ENCODE measurements at places on chromosomes 4 and X. TPM values are rescaled to one million over a fixed set of nuclear protein-coding genes. Genes with fewer than 3 reads are reported as not detected.

The RENBP gene
- 5.9 TPM for total RNA-seq

The RASSF6 gene
- not detected for total RNA-seq

The SASH3 gene
- 4.1 TPM for total RNA-seq

The BCOR gene
- total RNA-seq = 10.0 TPM

DNA sequence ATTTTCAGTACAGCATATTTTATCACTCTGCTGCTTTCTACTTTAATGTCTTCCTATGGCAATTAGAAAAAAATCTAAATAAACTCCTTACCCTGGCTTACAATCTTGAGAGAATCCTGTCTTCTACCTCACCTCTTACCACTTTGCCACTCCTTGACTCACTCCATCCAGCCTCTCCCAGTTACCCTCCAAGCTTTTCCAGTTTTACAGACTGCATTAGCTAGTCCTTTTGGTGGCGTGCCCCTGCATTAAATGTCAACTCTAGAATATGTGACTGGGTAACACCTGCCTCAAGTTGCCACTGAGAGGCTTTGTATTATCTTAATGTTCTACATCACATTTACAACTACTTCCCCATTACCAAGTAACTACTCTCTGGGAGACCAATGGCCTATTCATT lies 7.5 kb upstream of the CDKL2 start:
- H3K4me1 ChIP-seq = no peaks in the 10 kb centered on the region
- no peak overlapping the region for H3K27ac ChIP-seq
- no peaks in the 10 kb centered on the region for H3K27me3 ChIP-seq
- H3K36me3 ChIP-seq = no peaks in the 10 kb centered on the region

Measured in uterus (tissue), 4 donors.